ENCODE measurements at places on chromosomes 12 and 14.

- DNase-seq, result no peak
Observed at GRCh38 chr14:79721399-79722084, 489.8 kb downstream of the DIO2 start.

DNA sequence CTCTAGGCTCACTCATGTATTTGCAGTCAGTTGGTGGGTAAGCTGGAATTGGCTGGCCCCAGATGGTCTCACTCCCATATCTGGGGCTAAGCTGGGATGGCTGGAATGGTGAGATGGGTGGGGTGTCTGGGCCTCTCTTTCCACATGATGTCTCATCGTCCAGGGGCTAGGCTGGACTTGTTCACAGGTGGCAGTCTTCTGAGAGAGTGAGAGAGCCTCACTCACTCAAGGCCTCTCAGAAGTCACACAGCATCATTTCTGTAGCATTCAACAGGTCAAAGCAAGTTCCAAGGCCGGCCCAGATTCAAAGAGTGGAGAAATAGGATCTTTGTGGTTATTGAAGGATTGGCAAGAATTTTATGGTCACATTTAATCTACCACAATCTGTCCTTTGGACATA, 102.7 kb downstream of the UNC79 start:
- DNase-seq, result no peak

- no peak for DNase-seq
Observed at GRCh38 chr14:68807148-68807600, 14.3 kb upstream of the ZFP36L1 start.

GRCh38 chr14:102829016-102829548, 51.8 kb downstream of the TRAF3 start:
- no peak for DNase-seq

- no peak for DNase-seq
Observed at GRCh38 chr14:59189091-59189785, 771 bp downstream of the DAAM1 start.

All from NCI-H187 treated with DMSO at 0.1 percent for 48 hours (cell line).